Endothelial cell of umbilical vein (primary cell): ENCODE measurements at places on chromosomes 1 and 21. TPM values are rescaled to one million over a fixed set of nuclear protein-coding genes. Genes with fewer than 3 reads are reported as not detected.

The PODN gene
- 1.3 and 1.4 TPM in 2 replicates for polyA plus RNA-seq

The PRAMEF12 gene
- polyA plus RNA-seq, result not detected in 2 replicates

The FCRL2 gene
- not detected in 2 replicates for polyA plus RNA-seq

The S100A9 gene
- not detected in 2 replicates for polyA plus RNA-seq

The ALX3 gene
- polyA plus RNA-seq, result not detected in 2 replicates

The PRAMEF10 gene
- not detected in 2 replicates for polyA plus RNA-seq

The CDC42 gene
- polyA plus RNA-seq, result 175 and 199 TPM in 2 replicates

The IL10 gene
- polyA plus RNA-seq, result not detected in 2 replicates

- no peak overlapping the region for H3K27ac ChIP-seq
- H3K4me1 ChIP-seq, result no peaks in the 10 kb centered on the region
- no peaks in the 10 kb centered on the region for H3K36me3 ChIP-seq
- H3K4me3 ChIP-seq, result no peak overlapping the region
- no peaks in the 10 kb centered on the region for H3K27me3 ChIP-seq
- no peak for DNase-seq
Measured at GRCh38 chr1:167016100-167016750, 27.1 kb downstream of the MAEL start.

GRCh38 chr1:1963570-1963969 is 40.0 kb downstream of the CFAP74 start:
- H3K4me3 ChIP-seq, result no peak overlapping the region
- no peaks in the 10 kb centered on the region for H3K36me3 ChIP-seq
- no peak overlapping the region for H3K27ac ChIP-seq

GRCh38 chr1:156838972-156839371 is 19.9 kb downstream of the INSRR start:
- H3K27me3 ChIP-seq, result peaks cover 41% of the 10 kb centered on the region
- peaks cover 16% of the 10 kb centered on the region for H3K4me1 ChIP-seq
- DNase-seq, result peak; percentile 30
- H3K27ac ChIP-seq, result no peak overlapping the region
- no peaks in the 10 kb centered on the region for H3K36me3 ChIP-seq

DNA sequence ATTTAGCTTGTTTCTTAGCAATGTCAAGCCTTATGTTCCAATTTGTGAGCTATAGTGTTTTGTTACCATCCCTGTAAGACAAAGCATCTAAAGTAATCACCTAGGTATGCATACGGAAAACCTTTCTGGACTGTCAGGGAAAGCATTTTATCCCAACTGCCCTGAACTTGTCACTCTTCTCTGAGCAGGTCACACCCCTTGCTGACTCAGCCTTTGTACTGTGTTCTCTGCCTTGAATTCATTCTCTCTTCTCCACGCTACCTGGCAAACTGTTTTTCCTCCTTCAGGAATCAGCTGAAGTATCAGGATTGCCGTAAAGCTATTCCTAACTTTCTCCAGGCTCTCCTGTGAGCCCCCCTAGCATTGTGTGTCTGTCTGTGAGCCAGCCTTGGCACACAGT is 54.2 kb downstream of the PBX1 start:
- H3K36me3 ChIP-seq, result no peaks in the 10 kb centered on the region
- H3K4me1 ChIP-seq, result peaks cover 7% of the 10 kb centered on the region
- no peak for DNase-seq
- H3K27me3 ChIP-seq, result no peaks in the 10 kb centered on the region
- H3K27ac ChIP-seq, result no peak overlapping the region

GRCh38 chr1:93354749-93355148 is 9.0 kb downstream of the DR1 start:
- DNase-seq, result no peak
- H3K27ac ChIP-seq, result no peak overlapping the region
- no peaks in the 10 kb centered on the region for H3K27me3 ChIP-seq
- no peak overlapping the region for H3K4me3 ChIP-seq
- H3K36me3 ChIP-seq, result peaks cover 20% of the 10 kb centered on the region

- no peak overlapping the region for H3K27ac ChIP-seq
- H3K27me3 ChIP-seq, result no peaks in the 10 kb centered on the region
- no peak for DNase-seq
Measured at GRCh38 chr21:32320059-32320458, 21.4 kb downstream of the MRAP start.

- peak; percentile 65 for DNase-seq
- H3K27me3 ChIP-seq, result no peaks in the 10 kb centered on the region
- peaks cover 2% of the 10 kb centered on the region for H3K36me3 ChIP-seq
- no peak overlapping the region for H3K4me3 ChIP-seq
- H3K27ac ChIP-seq, result no peak overlapping the region
- H3K4me1 ChIP-seq, result no peaks in the 10 kb centered on the region
Measured at GRCh38 chr1:36099681-36100341, 11.1 kb downstream of the ADPRS start.

- no peaks in the 10 kb centered on the region for H3K36me3 ChIP-seq
- H3K27me3 ChIP-seq, result no peaks in the 10 kb centered on the region
- no peak for DNase-seq
- no peak overlapping the region for H3K4me3 ChIP-seq
Measured at GRCh38 chr1:18237371-18237770, 129.8 kb downstream of the IGSF21 start.

- H3K27ac ChIP-seq, result no peak overlapping the region
- no peaks in the 10 kb centered on the region for H3K36me3 ChIP-seq
- H3K27me3 ChIP-seq, result no peaks in the 10 kb centered on the region
- no peak overlapping the region for H3K4me3 ChIP-seq
- DNase-seq, result no peak
Measured at GRCh38 chr1:200174525-200175295, 147.2 kb downstream of the NR5A2 start.

GRCh38 chr1:26070296-26070962 is 3.0 kb upstream of the TRIM63 start:
- H3K4me3 ChIP-seq, result no peak overlapping the region
- H3K4me1 ChIP-seq, result no peaks in the 10 kb centered on the region
- no peaks in the 10 kb centered on the region for H3K36me3 ChIP-seq
- no peak overlapping the region for H3K27ac ChIP-seq

- peaks cover 3% of the 10 kb centered on the region for H3K27me3 ChIP-seq
- DNase-seq, result peak; percentile 31
- H3K27ac ChIP-seq, result no peak overlapping the region
Measured at GRCh38 chr1:209989525-209989924, 51.5 kb downstream of the SYT14 start.

- peaks cover 14% of the 10 kb centered on the region for H3K4me1 ChIP-seq
- no peaks in the 10 kb centered on the region for H3K36me3 ChIP-seq
- no peaks in the 10 kb centered on the region for H3K27me3 ChIP-seq
- no peak overlapping the region for H3K4me3 ChIP-seq
- DNase-seq, result peak; percentile 28
- no peak overlapping the region for H3K27ac ChIP-seq
Measured at GRCh38 chr1:153597206-153597605, 15.7 kb downstream of the S100A16 start.

GRCh38 chr1:52306227-52307006 is 59.6 kb downstream of the CC2D1B start:
- peaks cover 4% of the 10 kb centered on the region for H3K36me3 ChIP-seq
- H3K27ac ChIP-seq, result no peak overlapping the region
- no peak overlapping the region for H3K4me3 ChIP-seq
- DNase-seq, result no peak
- H3K27me3 ChIP-seq, result no peaks in the 10 kb centered on the region

DNA sequence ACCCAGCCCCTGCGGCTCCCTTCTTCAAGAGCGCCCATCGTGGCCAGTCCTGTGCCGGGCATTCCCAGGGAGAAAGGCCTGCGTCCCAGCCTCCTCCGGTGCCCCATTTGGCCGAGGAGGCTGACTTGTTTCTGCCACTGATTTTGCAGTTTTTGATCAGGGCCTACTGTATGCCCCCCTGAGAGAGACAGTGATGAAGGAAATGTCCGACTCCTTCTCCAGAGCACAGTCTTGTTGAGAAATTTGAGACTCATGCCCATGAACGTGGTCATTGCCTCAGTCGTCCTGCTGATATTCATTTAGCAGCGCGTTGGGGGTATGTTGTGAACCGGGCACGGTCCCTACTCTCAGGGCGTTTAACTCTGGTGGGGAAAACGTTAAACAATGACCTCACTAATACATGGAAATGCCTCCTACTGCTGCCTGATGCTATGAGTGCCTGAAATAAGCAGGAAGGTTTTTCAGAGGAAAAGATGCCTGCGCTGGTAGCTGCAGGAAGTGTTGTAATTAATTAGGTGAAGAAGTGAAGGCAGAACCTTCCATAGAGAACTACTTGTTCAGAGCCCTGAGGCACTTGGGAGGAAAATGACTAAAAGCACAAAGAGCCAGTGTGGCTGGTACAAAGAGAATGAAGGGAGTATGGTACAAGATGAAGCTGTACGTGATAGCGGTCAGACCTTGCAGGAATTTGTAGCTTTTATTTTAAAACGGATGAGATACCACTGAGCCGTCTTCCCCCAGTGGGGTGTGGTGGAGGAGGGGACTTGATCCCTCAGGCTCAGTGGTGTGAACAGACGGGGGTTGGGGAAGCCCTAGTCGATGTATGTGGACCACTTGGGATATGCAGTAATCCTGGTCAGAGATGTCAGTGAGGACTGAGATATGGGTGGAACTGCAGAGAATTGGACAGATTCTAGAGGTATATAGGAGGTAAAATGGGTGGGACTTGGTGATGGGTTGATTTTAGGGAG is 730 bp downstream of the ZCCHC17 start:
- H3K4me3 ChIP-seq, result peak overlapping the region; percentile 52
- H3K4me1 ChIP-seq, result peaks cover 20% of the 10 kb centered on the region
- DNase-seq, result peak; percentile 61

GRCh38 chr1:113809670-113810602 is 2.3 kb downstream of the RSBN1 start:
- H3K36me3 ChIP-seq, result no peaks in the 10 kb centered on the region
- peak overlapping the region; percentile 65 for H3K4me3 ChIP-seq
- H3K27me3 ChIP-seq, result no peaks in the 10 kb centered on the region
- H3K4me1 ChIP-seq, result peaks cover 28% of the 10 kb centered on the region
- H3K27ac ChIP-seq, result no peak overlapping the region
- DNase-seq, result peak; percentile 75

- H3K4me1 ChIP-seq, result no peaks in the 10 kb centered on the region
- H3K27me3 ChIP-seq, result no peaks in the 10 kb centered on the region
- no peak overlapping the region for H3K4me3 ChIP-seq
- no peaks in the 10 kb centered on the region for H3K36me3 ChIP-seq
- no peak for DNase-seq
Measured at GRCh38 chr1:93766451-93766850, 84.8 kb upstream of the BCAR3 start.

GRCh38 chr1:64047549-64047996 is 155.8 kb upstream of the UBE2U start:
- no peak overlapping the region for H3K4me3 ChIP-seq
- H3K4me1 ChIP-seq, result no peaks in the 10 kb centered on the region
- H3K27me3 ChIP-seq, result no peaks in the 10 kb centered on the region
- H3K27ac ChIP-seq, result no peak overlapping the region
- DNase-seq, result no peak
- H3K36me3 ChIP-seq, result no peaks in the 10 kb centered on the region

DNA sequence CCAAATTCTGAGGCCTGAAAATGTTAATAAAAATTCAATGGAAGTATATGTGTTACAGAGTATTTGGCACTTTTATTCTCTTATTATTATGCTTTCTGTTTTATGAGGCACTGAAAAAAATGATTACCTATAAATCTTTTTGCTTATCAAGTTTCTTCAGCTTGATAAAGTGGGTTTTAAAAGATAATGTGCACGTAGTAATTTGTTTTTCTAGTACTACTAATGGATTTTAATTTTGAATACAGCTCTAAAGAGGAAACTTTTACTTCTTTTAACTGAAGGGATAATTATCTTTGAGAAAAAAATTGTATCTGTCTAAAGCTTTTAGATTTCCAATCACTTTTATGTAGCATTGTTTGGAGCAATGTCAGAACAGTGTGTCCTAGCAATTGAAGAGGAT is 211.4 kb upstream of the L1TD1 start:
- no peaks in the 10 kb centered on the region for H3K36me3 ChIP-seq
- H3K27me3 ChIP-seq, result no peaks in the 10 kb centered on the region
- no peak overlapping the region for H3K27ac ChIP-seq

- H3K27ac ChIP-seq, result no peak overlapping the region
- no peak for DNase-seq
- H3K4me1 ChIP-seq, result no peaks in the 10 kb centered on the region
- H3K4me3 ChIP-seq, result no peak overlapping the region
- no peaks in the 10 kb centered on the region for H3K36me3 ChIP-seq
- peaks cover 55% of the 10 kb centered on the region for H3K27me3 ChIP-seq
Measured at GRCh38 chr1:89503690-89504089, 20.9 kb upstream of the LRRC8B start.

- H3K4me3 ChIP-seq, result no peak overlapping the region
- no peak for DNase-seq
- no peaks in the 10 kb centered on the region for H3K36me3 ChIP-seq
- H3K4me1 ChIP-seq, result peaks cover 10% of the 10 kb centered on the region
Measured at GRCh38 chr1:228478326-228478725, 8.9 kb upstream of the RNF187 start.

DNA sequence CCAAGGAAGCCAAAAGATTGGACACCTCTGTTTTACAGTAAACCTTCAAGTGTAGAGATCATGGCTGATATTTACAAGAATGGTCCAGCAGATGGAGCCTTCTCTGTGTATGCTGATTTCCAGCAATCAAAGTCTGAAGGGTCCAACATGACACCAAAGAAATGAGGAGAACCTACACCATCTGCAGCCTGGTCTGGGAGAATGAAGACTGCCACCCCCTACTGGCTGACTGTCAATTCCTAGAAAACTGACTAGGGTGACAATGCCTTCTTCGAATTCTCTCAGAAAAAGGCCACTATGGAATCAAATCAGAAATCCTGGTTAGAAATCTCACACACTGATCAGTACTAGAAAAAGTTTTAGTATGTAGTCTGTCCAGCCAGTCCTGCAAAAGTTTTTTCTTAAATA is 83.3 kb downstream of the CDC42BPA start:
- no peak overlapping the region for H3K27ac ChIP-seq
- peak; percentile 79 for DNase-seq
- no peak overlapping the region for H3K4me3 ChIP-seq
- no peaks in the 10 kb centered on the region for H3K27me3 ChIP-seq
- no peaks in the 10 kb centered on the region for H3K36me3 ChIP-seq
- H3K4me1 ChIP-seq, result peaks cover 11% of the 10 kb centered on the region

GRCh38 chr1:115136106-115136505 is 46.8 kb upstream of the TSPAN2 start:
- no peak overlapping the region for H3K4me3 ChIP-seq
- H3K36me3 ChIP-seq, result no peaks in the 10 kb centered on the region
- H3K4me1 ChIP-seq, result no peaks in the 10 kb centered on the region

DNA sequence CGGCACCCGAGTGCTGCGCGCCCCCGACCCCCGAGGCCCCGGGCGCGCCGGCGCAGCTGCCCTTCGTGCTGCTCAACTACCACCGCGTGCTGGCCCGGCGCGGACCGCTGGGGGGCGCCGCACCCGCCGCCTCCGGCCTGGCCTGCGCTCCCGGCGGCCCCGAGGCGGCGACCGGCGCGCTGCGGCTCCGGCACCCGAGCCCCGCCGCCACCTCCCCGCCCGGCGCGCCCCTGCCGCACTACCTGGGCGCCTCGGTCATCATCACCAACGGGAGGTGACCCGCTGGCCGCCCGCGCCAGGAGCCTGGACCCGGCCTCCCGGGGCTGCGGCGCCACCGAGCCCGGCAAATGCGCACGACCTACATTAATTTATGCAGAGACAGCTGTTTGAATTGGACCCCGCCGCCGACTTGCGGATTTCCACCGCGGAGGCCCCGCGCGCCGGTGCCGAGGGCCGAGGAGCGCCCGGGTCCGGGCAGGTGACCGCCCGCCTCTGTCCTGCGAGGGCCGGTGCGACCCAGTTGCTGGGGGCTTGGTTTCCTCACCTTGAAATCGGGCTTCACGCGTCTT is 49.0 kb downstream of the SIM2 start:
- no peak overlapping the region for H3K27ac ChIP-seq
- no peaks in the 10 kb centered on the region for H3K36me3 ChIP-seq
- H3K27me3 ChIP-seq, result peaks cover 8% of the 10 kb centered on the region
- peaks cover 7% of the 10 kb centered on the region for H3K4me1 ChIP-seq
- H3K4me3 ChIP-seq, result peak overlapping the region; percentile 16
